ELR (cell line): ENCODE measurements at places on chromosomes 4 and X.

- DNase-seq: no peak
Observed at GRCh38 chr4:89308161-89308500, 531 bp upstream of the GPRIN3 start.

DNA sequence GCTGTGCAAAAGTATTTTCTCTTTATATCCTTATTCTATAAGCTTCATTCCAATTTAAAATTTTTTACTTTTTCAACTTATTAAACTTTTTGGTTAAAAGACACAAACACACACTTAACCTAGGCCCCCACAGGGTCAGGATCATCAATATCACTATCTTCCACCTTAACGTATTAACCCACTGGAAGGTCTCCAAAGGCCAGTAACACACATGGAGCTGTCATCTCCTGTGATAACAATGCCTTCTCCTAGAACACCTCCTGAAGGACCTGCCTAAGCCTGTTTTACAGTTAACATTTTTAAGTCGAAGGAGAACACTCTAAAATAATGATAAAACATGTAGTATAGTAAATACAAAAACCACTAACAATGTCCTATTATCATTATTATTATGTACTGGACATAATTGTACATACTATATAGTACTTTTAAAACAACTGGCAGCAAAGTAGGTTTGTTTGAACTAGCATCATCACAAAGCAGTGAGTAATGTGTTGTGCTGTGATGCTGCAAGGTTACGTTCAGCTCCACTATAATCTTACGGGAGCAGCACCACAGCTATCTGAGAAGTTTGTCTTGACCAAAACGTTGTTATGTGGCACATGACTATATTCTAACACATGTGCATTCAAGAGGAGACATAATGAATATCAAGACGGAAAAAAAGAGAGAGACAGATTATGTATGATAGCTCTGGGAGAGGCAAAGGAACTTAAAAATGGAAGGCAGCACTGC is 33.7 kb downstream of the DHX15 start:
- no peak for DNase-seq

DNA sequence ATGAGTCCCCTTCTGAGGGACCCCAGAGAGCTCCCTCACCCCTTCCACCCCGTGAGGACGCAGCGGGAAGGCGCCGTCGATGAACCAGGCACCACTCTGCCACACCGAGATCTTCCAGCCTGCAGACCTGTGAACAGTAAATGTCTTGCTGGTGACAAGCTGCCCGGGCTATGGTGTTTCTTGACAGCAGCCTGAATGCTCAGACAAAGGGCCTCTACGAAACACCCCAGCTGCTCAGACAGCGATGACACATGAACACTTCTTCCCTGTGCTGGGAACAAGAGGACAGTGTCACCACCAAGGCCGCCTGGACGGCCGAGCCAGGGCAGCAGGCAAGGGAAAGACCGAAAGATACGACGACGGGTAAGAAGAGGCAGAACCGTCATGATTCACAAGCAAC is 30.6 kb upstream of the GTPBP6 start:
- no peak for DNase-seq

DNA sequence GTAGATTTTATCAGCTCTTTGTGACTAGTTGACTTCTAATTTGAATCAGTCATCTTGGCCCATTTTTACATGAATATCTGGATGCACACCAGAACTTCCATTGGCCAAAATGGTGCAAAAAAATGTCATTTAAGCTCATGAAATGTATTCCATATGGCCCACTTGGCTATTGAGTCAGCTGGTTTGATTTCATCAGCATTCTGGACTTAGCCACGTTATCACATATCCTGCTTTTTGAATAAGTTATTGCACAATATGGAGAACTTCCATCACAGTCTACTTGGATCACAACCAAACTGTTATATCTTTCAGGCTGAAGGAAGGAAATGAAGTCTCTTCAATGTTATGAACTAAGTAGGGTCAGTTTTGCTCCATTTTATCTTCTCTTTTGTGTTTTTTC is 640.6 kb downstream of the PCDH7 start:
- peak; percentile 3 for DNase-seq

DNA sequence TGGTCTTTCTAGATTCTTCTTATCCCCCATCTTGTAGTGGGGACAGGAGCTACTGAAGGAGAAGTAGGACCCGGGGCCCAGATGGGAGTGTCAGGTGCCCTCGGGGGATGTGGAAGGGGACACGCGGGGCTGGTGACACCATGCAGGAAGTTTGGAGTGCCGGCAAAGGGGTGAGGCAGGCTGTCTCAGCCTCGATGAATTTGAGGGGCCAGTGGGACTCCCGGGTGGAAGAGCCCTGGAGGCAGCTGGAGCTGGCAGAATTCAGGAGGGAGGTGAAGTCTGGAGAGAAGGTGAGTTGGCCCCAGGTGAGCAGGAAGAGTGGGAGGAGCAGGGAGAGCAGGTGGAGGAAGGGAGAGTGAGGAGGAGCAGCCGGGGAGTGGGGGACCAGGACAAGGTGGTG is 101.7 kb downstream of the CPZ start:
- DNase-seq: no peak

- no peak for DNase-seq
Observed at GRCh38 chr4:30912098-30912714, 192.0 kb downstream of the PCDH7 start.

DNA sequence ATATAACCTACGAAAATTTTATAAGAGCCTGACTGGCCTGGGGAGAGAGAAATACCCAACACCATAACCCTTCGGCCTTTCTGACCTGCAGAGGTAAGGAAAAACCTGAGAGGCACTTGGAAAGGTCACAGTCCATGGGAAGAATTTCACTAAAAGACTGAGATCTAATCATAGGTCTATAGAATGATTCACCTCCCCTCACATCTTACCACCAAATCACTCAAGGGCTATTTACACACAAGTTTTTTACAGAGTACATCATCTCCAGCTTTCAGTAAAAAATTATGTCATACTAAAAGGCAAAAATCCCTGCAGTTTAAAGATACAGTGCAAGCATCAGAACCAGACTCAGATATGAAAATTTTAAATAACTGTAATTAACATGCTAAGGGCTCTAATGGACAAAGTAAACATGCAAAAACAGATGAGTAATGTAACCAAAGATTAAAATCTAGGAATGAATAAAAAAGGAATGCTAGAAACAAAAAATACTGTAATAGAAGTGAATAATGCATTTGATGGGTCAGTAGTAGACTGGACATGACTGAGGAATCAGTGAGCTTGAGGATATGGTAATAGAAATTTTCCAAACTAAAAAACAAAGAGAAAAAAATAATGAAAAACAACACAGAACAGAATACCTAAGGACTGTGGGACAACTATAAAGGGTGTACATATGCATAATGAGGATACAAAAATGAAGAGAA is 32.1 kb upstream of the SLC16A2 start:
- DNase-seq: peak; percentile 47

DNA sequence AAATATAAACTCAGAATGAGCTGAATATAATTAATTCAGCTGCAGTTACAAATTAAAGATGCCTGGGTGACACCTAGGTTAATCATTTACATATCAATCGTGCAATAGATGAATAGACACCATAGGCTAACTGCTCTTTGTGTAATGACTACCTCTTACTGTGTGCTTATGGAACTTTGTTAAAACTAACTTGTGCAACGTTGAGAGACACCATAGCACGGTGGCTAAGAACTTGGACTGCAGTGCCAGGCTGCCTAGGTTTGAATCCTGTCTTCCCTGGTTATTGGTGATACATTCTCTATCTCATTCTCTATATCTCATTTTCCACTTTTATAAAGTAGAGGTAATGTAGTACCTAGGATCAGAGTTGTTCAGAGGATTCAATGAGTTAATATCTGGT is 46.9 kb downstream of the SMAD1 start:
- DNase-seq: no peak

DNA sequence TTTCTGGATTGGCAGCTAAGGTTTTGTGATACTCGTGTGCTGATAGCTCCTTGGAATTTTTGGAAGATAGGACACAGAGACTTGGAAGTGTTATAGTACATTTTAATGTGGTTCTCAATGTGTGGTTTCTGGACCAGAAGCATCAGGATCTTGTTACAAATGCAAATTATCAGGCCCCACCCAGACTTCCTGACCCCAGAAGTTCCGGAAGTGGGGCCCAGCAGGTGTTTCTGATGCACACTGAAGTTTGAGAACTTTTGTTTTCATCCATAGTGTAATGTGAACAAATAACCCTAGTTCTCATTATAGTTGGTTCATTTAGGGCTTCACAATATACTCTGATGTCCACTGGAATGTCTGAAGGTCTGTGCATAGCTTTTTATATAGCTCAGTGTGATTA is 49.6 kb downstream of the LAMP2 start:
- DNase-seq: no peak

GRCh38 chrX:96540111-96540631 is 144.5 kb upstream of the DIAPH2 start:
- DNase-seq: no peak

DNA sequence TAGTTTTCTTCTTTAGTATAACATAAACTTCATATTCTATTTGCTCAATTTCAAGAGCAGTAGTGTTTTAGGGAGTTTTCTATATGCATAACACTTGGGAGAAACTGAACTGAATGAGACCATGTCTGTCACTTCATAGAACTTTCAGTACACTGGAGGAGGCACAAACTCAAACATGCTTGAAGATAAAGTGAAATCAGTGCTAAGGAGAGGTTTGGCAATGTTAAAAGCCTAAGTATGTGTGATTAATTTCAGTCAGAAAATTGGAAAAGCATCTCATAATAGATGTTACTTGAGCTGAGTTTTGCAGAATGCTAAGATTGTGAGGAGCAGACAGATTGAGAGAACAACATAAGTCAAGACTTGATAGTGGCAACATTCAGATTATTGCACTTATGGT is 411.2 kb upstream of the HS3ST1 start:
- DNase-seq: no peak
